Fibroblast of skin of scalp (primary cell): ENCODE measurements at places on chromosomes 6 and 20.
A peak's percentile ranks its signal among the peaks of the same experiment; 100 is the strongest.

DNA sequence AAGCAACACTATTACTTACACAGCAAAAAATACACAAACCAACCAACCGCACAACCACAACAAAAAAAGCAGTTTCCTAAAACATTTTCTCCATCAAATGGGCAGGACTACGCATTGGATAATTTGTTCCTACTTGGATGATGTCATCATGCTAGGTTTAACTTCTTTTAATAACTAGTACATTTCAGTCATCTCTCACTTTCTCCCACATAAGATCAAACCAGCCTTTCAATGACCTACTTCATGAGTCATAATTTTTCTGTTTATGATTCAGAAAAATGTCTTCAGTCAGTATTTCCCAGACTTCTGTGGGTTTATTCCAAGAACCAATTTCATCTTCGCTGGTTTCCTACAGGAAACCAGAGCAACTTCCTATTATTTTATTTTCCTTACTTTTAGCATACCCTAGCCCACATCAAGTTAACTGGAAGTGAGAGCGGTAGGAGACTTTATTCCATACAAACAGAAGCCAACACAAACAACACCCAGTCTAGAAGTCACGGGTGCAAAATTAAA lies 134.2 kb downstream of the GMDS start:
- DNase-seq, result peak; percentile 80

- DNase-seq, result no peak
These were observed 58.1 kb upstream of the SNAP91 start for GRCh38 chr6:83767033-83767432.

DNA sequence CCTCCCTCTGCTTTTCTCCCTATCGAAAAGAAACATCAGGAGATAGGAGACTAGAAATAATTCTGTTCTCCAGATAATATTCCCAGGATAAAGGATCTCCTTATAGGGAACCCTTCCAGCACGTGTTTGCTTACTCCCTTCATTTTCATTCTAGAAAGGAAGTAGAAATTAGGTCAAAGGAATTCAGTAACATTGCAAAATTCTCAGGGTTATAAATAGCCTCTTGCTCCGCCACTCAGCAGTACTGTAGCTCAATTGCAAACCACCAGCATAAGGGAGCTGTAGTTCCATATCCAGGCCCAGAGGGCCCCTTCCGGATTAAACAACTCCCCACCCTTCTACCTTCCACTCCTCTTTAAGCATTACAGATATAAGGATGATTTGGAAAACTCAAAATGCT lies 6.2 kb downstream of the ELMO2 start:
- peak; percentile 78 for DNase-seq

DNA sequence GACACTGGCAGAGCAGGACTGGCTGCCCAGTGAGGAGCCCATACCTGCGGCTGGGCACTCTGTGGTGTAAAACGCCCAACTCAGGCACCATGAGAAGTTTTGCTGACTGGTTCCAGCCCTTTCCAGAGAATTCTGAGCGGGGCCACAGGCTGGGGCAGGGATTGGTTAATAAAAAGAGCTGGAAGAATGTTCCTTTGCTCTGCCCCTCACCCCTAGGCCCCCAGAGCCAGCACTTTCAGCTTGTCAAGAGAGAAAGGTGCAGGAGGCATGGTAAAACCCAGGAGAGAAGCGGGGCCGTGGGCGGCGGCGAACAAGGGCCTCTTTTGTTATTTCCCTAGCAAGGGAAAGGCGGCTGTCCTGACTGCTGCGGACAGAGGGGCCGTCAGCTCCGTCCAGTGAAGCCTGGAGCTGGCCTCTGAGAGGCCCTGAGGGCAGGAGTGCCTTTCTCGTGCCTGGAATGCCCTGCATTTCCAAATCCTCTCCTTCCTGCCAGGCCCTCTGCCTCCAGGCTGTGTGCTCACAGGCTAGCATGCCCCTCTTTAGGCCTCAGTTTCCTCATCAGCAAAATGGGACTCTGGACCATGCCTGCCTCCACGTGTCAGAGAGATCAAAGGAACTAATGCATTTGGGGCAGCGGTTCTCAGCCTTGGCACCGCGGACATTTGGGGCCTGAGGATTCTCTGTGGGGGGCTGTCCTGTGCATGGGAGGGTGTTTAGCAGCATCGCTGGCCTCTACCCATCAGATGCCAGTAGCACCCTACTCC lies 12.9 kb downstream of the SLC13A3 start:
- DNase-seq, result no peak

DNA sequence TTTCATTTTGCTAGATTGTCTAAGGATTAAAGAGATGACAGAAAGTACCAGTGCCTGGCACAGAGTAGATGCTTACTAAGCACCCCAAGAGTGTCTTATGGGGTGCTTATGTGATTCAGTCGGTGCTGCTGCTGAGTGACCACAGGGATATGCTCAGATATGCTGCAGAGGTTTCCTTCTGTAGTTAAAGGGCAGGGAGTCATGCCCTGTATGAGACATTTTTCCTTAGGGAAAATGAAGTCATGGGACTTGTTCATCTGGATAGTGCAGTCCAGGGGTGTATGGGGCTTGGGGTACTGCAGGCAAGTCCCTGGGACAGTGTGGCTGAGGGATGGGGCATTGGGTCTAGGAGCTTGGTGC lies 25.1 kb downstream of the TOX2 start:
- no peak for DNase-seq

- peak; percentile 52 for DNase-seq
These were observed at the start of gene ALDH5A1 for GRCh38 chr6:24494821-24495795. Gene ALDH5A1 (plus strand): TSS chr6:24494969. CDS start chr6:24494997, 28 bp downstream.

- peak; percentile 62 for DNase-seq
These were observed 38.5 kb upstream of the OGFRL1 start for GRCh38 chr6:71250099-71250602.

DNA sequence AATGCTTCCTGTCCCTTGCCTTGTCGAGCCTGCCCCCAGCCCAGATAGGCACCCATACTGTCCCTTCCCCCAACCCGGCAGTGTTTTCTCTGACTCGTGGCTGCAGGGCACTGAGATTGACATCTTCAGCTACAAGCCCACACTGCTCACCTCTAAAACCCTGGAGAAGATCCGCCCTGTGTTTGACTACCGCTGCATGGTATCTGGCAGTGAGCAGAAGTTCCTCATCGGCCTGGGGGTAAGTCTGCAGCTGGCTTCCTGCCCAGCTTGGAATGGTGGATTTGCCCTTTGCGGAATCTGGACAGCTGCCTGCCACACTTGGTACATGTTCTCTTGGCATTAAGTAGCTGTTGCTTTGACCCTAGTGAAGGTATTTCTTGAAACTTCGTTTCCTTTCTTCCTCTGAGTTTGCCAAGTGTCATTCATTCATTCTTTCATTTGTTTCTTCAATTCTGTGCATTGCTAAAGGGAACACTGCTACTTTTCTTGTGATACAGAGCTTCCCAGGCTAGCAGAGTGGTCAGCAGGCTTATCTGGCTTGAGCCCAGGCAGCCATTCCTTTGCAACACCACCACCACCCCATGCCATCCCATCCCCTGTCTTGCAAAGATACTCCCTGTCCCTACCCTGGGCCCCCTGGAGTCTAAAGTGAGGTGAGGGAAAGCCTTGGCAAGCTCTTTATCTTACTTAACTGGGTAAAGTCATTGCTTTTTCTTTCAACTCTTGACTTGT lies 26.2 kb downstream of the CCDC167 start:
- DNase-seq, result no peak

- no peak for DNase-seq
These were observed 340.4 kb downstream of the CDC5L start for GRCh38 chr6:44727651-44728630.

GRCh38 chr6:106630366-106630765 lies 988 bp downstream of the QRSL1 start:
- no peak for DNase-seq

DNA sequence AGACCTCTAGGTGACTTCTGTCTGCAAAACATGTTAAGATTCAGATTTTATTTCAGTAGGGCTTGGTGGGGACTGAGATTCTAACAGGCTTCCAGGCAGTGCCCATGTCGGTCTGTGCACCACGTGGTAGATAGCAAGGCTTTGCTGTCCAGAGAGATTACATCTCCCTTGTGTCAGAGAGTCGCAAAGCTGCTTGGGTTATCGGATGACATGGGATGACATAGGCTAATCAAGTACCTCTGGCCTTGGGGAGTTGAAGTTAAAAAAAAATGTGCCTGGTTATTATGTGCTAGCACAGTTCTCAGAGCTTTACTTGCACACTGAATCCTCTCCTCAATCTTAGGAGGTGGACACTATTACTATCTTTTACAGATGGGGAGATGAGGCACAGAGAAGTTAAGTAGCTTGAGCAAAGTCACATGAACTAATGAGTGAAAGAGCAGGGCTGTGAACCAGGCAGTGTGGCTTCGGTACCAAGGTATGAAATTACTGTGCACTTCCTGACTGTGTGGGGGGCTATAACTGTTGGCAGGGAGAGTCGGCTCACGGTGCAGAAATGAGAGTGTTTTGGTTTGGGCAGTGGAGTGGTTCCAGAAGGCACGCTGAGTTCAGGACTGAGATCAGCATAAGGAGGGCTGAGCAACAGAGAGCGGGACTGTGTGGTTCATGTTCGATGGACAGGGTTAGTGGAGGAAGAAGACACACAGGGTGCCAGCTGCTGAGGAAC lies 41.1 kb downstream of the FARS2 start:
- no peak for DNase-seq

- DNase-seq, result no peak
These were observed 103.7 kb downstream of the SNAP25 start for GRCh38 chr20:10322073-10323012.

- DNase-seq, result no peak
These were observed 36.4 kb downstream of the TGM2 start for GRCh38 chr20:38128691-38129090.

GRCh38 chr20:62880935-62881661 lies 19.5 kb upstream of the TCFL5 start:
- DNase-seq, result no peak

GRCh38 chr6:52186075-52186474 lies at the start of gene IL17A:
Gene IL17A (plus strand): TSS chr6:52186375. CDS start chr6:52186432, 57 bp downstream.
- DNase-seq, result no peak

DNA sequence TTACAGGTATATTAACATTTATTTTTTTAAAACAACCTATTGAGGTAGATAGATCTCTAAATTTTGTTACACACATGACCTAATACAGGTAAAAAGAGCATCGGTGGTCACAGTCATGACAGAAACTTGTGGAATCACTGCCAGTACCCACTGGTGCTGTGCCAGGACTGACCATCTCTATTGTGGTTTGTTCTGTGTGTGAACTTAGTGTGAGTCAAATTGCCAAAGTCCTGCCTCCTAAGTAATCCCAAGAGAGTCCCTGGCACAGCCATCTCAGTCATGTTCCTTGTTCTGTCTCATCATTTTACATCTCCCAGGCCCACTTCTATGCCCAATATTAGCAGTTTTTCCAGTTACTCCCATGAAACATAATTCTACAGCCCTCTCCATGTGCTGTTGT lies 21.4 kb downstream of the GSTA2 start:
- peak; percentile 38 for DNase-seq

GRCh38 chr20:48556956-48557355 lies 270.8 kb downstream of the PREX1 start:
- DNase-seq, result no peak

GRCh38 chr20:34693414-34693813 lies 10.7 kb upstream of the TP53INP2 start:
- no peak for DNase-seq

DNA sequence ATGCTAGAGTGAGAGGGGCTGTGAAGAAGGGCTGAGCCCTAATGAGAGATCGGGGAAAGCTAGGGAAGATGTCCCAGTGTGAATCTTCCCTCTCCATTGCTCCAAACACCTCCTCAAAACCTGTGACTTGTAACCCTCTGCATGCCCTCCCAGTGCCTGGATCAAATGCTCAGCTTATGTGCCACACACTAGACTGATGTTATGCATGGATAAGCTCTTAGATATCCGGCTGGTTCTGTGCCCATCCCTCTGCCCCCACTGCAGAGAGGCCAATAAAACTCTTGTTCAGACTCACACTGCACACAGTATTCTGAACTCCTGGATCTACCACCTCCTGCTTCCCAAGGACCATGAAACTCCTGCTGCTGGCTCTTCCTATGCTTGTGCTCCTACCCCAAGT lies at the start of gene DEFB118:
DEFB118 (plus strand) TSS at position 301 of the 400 bp plus-strand sequence; CDS start at position 351, 50 bp downstream.
- no peak for DNase-seq

DNA sequence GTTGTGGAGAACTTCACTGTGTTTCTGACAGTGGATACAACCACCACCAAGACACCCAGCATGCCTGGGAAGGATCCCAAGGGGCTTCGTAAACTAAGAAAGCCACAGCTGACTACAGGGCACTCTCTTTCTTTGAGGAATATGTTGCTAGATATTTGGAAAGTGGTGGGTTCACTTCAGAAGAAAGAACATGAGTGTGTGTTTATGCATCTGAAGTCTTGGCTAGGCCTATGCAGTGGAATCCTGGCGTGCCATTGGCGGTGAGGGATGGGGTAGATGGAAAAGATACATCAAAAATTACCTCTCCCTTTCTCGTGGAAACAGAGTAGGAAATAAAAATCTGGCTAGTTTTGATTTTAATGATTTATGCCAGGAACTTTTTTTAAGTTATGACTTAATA lies 187.7 kb downstream of the PDE7B start:
- DNase-seq, result no peak

DNA sequence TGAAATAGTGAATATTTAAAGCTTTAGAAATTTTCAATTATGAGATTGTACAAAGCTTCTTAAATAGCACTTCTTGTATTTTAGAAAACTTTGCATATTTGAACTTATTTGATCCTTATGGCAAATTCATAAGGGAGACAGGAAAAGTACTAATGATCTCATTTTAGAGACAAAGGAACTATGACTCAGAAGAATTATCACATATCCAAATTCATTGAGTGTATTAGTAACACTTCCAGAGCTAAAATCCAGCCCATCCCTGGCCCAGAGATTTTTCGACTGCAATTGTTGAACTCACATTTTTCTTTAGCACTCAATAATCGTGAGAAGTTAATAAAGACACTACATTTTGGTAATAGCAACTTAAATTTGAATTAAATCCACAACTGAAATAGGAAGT lies 704.3 kb downstream of the EPM2A start:
- DNase-seq, result no peak

- no peak for DNase-seq
These were observed 156.3 kb downstream of the ARID1B start for GRCh38 chr6:156933201-156934068.

- peak; percentile 88 for DNase-seq
These were observed 37.1 kb downstream of the SLC22A23 start for GRCh38 chr6:3419624-3420272.

GRCh38 chr20:2109425-2110210 lies 8.0 kb downstream of the STK35 start:
- DNase-seq, result no peak

DNA sequence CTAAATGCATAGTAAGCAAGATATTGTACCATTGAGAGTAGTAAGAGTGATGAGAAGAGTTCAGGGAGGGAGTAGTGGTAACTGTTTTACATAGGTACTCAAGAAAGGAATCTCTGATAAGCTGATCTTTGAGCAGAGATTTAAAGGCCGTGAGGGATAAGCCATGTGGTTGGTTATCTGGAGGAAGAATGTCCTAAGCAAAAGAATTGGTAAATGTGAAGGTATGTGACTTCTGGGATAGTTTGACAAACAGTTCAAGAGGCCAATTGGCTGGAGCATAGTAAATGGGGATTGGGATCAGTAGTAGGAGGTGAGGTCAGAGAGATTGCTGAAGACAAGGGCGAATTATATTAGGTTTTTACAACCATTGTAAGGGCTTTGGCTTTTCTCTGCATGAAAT lies 40.1 kb downstream of the PLCB1 start:
- DNase-seq, result no peak

- no peak for DNase-seq
These were observed 591.1 kb downstream of the PTPRT start for GRCh38 chr20:42598581-42598980.

GRCh38 chr20:60172346-60172984 lies 214.2 kb downstream of the CDH26 start:
- no peak for DNase-seq
